ENCODE measurements at places on chromosomes 1 and 21.

DNA sequence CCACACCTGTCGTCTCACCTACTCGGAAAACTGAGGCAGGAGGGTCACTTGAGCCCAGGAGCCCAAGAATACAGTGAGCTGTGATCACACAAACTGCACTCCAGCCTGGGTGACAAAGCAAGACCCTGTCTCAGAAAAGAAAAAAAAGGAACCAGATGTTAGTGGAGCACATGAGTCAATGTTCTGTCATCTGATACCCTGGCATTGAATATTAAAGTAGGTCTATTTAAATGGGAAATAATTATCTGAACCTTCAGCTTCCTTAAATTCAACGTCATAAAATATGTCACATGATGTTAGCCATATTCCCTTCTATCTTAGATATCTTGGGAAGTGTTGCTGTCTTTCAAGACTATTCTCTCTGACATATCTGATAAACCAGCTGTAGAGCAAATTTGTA is 47.3 kb downstream of the NCAM2 start:
- no peak for DNase-seq

DNA sequence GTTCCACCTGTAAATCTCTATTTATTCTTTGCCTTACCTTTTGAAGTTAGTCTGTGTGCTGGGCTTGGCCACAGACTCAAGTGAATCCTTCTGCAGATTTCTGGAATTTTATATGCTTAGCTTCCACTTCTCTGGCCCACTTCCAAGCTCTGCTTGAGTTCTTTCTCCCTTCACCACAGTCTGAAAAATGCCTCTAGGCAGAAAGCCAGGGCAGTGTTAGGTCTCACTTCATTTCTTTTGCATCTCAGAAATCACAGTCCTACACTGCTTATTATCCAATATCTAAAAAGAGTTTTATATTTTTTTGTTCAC is 48.9 kb downstream of the INKA2 start:
- no peak for DNase-seq

GRCh38 chr21:42401154-42401553 is 2.5 kb upstream of the UBASH3A start:
- no peak for DNase-seq

DNA sequence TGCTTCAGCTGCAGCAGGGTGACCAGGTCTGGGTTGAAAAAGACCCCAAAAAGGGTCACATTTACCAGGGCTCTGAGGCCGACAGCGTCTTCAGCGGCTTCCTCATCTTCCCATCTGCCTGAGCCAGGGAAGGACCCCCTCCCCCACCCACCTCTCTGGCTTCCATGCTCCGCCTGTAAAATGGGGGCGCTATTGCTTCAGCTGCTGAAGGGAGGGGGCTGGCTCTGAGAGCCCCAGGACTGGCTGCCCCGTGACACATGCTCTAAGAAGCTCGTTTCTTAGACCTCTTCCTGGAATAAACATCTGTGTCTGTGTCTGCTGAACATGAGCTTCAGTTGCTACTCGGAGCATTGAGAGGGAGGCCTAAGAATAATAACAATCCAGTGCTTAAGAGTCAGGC is 2.9 kb downstream of the C1QA start:
- no peak for DNase-seq

DNA sequence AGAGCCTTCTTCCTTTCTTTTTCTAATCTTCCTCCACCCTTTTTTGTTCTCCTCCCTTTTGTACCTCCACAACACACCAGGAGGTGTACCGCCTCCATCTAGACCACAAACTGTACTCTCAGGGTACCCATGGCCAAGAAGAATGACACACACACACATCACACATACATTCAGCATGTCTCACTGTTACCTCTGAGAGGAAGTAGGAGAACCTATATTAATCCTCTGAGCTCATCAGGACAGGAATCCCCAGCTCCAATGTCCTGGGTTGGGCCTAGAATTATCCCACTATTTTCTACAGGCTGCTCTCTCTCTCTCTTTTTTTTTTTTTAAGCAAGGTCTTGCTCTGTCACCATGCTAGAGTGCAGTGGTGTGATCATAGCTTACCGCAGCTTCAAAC is 36.7 kb downstream of the ATP2B4 start:
- no peak for DNase-seq

- no peak for DNase-seq
These were observed 421.8 kb upstream of the PLXNA2 start for GRCh38 chr1:208665936-208666335.

DNA sequence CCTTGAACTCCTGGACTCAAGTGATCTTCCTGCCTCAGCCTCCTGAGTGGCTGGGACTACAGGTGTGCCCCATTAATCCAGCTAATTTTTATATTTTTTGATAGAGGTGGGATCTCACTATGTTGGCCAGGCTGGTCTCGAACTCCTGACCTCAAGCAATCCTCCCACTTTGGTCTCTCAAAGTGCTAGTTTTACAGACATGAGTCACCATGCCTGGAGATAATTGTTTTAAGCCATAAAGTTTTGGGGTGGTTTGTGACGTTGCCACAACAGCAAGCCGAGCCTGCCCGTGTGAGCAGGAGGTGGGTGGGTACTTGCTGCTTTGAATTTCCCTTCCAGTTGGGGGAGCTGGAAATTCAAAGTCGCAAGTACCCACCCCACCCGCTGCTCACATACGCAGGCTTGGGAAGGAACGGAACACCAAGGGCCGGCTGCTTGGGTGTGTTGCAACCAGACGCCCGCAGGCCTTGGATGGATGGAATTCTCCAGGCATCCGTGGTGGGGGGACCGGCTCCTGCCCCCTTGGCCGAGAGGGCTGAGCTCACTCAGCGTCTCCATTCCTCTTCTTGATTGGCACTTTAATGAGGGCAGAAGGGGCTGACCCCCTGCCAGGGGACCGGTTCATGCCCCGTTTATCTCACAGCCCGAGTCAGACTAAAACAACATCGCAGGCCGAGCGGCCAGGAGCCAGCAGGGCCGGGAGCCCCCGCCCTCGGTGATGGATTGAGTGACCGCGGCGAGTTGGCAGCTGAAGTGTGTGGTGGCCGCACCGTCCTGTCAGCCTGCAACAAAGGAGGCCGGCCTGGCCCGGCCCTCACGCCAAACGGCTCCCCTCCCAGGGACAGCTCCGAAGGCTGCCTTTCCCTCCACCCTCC is 78.1 kb downstream of the DHRS3 start:
- no peak for DNase-seq

- no peak for DNase-seq
These were observed at the start of gene AGT for GRCh38 chr1:230713915-230714764. AGT (minus strand) TSS chr1:230714122; CDS start chr1:230710823, 3,299 bp downstream.

DNA sequence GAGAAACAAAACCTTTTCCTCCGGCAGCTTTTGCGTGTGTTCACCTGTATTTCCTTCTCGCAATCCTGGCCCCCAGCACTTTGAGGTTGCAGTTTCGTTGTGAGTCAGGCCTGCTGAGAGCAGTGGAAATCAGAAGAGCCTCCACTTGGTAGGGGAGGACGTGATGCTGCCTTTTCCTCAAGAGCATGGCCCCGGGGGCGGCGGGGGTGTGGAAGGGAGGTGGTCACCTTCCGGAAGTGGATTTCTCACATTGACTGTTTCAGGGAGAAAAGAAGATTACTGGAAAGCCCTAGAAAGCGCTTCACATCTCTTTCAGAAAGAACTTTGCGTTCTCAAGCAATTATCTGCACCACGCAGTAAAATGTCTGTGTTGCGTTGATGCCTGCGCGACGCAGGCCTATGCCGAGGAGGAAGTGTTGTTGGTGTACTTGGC is 12.2 kb upstream of the IL10 start:
- peak; percentile 32 for DNase-seq

GRCh38 chr1:28170001-28170596 is 6.4 kb downstream of the PTAFR start:
- no peak for DNase-seq

DNA sequence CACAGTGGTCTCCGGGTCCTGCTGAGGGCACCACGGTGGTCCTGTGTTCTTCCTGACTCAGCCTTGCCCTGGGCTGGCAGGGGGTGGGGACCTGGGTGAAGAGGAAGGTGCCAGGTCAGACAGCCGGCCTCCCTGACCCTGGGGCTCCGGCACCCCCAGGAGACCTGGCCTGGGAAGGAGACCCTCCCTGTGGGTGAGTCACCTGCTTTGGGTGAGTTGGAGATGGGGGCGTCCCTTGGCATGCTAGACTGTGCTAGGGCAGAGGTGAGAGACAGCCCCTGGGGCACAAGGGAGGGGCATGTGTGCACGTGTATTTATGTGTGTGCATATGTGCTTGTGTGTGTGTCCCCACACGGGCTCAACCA is 23.4 kb downstream of the SPSB1 start:
- no peak for DNase-seq

- DNase-seq, result no peak
These were observed 11.4 kb downstream of the AKNAD1 start for GRCh38 chr1:108845446-108845845.

GRCh38 chr1:119736649-119737039 is 24.9 kb downstream of the PHGDH start:
- no peak for DNase-seq

GRCh38 chr1:218717575-218717974 is 372.4 kb downstream of the TGFB2 start:
- no peak for DNase-seq

DNA sequence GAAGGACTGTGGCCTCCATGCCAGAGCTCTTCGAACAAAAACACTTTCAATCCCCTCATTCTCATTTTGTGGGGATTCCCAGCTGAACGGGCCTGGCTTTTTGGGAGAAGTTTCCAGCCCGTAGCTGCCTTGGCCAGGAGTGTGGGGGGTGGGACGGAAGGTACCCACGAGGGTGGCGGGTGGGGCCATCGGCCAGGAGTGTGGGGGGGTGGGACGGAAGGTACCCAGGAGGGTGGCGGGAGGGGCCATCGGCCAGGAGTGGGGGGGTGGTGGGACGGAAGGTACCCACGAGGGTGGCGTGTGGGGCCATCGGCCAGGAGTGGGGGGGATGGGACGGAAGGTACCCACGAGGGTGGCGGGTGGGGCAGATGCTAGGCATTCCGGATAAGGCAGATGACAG is 71.7 kb upstream of the ZBTB18 start:
- no peak for DNase-seq

DNA sequence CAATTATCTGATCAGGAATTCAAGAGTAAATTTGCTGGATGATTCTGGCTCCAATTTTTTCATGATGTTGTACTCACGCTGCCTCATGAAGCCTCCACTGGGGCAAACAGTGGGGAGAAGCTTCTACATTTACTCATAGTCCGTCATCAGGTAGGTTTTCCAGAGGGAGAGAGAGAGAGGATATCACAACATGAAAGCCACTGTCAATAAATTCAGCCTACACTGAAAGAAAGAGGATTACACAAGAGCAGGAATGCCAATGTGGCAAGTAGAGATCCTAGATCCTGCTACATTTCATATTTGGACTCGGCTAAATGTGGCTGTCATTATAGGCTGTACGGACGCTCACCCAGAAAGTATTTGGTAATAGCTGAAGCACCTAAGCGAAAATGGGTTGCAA is 819.9 kb downstream of the BRINP3 start:
- DNase-seq, result no peak

DNA sequence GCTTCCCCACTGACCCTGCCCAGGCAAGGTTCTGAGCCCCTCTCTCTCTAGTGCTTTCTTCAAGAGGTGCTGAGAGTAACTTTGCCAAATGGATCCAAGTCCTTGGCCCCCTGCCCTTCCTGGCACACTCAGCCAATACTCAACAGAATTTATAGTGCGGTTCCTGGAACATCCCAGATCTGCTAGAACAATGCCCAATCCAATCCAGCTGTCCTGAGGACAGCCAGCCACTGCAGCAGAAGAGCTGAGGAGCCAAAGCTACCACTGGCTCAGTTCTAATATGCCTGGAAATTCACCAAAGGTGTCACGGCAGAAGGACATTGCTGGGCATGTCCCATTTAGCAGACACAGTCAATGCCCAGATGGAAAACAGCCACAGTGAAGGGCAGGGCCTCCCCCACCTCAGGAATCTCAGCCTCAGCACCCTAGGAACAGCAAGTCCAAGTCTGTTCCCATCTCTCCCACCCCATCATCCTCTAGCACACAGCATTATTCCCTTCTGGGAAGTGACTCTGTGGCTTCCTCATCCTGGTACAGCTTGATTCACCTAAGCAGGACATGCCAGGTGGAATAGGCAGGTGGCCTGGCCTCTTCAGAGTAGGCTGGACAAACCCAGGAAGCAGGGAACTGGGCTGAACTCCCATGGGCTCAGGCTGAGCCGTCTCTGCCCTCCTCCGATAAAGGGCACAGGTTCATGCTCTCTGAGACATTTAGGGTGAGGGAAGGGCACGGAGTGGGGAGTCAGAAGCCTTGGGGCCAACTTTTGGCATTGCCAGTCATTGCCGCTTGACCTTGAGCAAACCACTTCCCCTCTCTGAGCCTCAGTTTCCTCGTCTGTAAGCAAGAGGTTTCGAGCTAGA is 24.6 kb downstream of the PMVK start:
- DNase-seq, result no peak

GRCh38 chr1:3683992-3684391 is 31.7 kb downstream of the TP73 start:
- DNase-seq, result no peak

DNA sequence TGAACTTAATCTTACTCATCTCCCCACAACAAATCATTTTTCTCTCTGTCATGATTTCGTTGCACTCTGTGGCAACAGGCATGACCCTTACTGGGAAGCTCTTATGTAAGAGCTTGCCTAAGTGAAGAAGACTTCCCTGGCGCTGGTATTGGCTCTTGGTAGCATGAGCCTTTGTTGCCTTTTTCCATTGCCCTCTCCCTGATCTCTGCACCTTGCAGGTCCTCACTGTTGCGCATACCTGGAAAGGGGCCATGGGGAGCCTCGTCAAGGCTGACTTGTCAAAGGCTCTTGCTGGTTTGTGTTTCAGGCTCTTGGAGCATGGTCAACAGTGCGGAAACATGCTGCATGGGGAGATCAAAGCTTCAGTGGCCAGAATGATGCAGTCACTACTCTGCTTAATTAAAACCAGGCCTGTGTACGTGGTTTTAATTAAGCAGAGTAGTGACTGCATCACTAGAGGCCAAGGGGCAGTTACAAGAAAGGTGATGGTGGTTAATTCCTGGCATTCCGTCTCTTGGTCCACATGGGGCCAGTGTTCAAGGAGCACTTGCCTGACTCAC is 141.3 kb downstream of the SPATA46 start:
- DNase-seq, result no peak

DNA sequence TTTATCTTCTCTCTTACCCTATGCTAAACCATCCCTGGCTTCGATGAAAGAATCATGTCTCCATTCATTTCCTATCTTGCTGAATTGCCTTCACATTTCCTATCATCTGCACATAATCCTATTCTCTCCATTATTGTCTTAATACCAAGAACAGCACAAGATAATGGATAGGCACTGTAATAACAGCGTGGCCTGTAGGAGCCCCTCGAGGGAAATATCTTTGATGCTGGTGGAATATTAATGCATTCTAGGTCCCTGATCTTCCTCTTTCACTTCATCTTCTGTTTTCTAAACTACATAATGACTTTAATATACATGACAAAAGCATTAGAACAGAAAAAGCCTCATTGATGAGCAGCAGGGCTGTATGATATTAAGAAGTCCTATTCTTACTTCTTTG is 720.6 kb downstream of the RWDD3 start:
- no peak for DNase-seq
